Nucleus accumbens (tissue), 56 donors: ENCODE measurements at places on chromosomes 2 and 18.

DNA sequence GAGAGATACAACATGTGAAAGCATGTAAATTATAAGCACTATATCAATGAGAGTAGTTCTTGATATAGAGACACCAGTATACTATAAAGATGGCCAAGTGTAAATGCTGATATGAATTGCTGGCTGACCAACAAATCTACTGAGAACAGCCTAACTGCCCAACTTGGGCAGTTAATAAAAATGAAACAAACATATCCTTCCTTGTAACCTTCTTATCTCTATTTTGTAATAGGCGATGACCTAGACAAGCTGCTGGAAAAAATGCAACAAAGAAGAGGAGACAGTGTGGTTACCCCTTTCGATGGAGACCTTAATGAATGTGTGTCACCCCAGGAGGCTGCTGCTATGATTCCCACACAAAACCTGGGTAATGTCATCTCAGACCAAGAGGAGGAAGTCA, 148.7 kb downstream of the ESCO1 start:
- no peak for DNase-seq

GRCh38 chr18:28771849-28772248, 594.9 kb upstream of the CDH2 start:
- no peak for DNase-seq

GRCh38 chr2:169448865-169449264, 30.4 kb upstream of the BBS5 start:
- no peak for DNase-seq

DNA sequence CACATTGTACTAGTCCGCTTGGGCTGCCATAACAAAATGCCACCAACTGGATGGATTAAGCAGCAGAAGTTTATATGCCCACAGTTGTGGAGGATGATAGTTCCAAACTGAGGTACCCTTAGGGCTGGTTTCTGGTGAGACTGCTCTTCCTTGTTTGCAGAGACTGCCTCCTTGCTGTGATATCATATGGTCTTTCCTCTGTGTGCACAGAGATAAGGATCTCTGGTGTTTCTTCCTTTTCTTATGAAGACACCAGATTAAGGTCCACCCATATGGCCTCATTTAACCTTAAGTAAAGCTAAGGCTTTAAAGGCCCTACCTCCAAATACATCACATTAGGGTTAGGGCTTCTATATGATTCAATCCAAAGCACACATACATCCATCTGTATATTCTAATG, 738.2 kb upstream of the GCFC2 start:
- DNase-seq: no peak

DNA sequence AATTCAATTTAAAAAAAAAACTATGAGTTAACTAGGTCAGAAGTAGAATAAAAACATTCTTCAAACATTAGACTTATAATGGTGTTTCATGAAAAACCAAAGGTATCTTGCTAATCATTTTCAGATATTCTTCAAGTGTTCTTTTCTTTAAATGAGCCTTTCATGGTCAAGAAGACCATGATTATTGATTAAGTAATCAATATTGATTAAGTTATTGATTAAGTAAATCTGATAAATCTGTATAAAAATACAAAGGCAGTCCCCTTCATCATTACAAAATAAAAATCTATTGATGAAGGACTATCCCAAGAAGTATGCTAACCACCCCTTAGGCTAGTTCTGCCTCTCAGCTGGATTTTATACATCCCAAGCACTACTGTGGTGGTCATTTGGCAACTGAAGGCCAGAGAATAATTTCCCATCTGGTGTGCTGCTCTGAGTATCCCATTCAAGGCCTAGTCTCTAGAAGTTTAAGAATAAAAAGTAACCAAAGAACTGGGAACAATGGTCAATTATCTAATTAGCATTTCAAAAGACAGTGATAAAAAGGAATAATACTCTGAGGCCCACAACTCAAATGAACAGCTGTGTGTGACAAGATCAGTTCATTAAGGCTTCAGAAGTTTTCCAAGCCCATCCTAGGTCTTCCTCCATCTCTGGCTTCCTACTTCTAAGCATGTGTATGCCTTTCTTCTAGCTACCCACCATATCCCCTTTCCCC, 63.5 kb downstream of the TCF4 start:
- DNase-seq: no peak

DNA sequence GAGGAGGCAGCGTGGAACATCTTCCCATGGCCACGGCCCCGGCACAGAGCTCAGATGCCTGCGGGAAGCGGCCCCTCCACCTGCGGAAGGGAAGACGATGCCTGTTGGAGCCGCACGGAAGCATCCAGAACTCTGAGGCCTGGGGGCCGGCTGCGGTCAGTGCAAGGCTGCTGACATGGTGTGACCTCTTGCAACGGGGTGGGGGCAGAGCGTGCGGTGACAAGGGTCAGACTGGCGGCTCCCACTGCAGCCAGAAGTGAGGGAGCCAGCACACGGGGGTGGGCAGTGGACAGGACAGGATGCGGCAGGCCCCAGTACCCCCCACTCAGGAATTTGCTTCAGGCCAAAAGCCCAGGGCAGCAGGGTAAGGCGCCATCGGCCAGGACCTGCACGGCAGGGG, 48.8 kb downstream of the SLC66A2 start:
- DNase-seq: no peak
